Stimulated activated CD8-positive, alpha-beta memory T cell treated with anti-CD3 and anti-CD28 coated beads, Interleukin-15, amount 100 ng/mL, for 48 hours (primary cell): ENCODE measurements at places on chromosomes 2 and 18.

- DNase-seq, result no peak
These were observed 160.5 kb downstream of the GALNT13 start for GRCh38 chr2:154032220-154032619.

DNA sequence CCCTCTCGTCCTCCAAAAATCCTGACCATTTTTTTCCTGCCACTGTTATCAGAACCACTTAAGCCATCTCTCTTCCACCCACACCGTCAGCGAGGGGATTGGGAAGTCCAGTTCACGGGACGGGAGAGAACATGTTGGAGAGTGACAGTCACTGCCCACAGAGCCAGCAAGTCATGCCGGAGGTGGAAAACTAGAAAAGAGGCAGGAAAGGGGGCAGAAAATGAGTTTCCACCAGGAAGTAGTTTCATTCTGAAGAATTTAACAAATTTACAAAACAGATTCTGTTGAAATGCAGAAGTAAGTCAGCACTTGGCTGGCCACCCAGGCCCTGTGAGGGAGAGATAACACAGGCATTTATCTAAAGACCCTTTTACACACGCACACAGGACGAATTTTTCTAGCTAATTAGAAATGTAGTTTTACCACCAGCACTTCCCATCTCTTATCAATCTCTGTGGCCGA, 431.3 kb downstream of the TSN start:
- no peak for DNase-seq

- DNase-seq, result no peak
These were observed 23.9 kb downstream of the RBMS1 start for GRCh38 chr2:160469621-160470204.

DNA sequence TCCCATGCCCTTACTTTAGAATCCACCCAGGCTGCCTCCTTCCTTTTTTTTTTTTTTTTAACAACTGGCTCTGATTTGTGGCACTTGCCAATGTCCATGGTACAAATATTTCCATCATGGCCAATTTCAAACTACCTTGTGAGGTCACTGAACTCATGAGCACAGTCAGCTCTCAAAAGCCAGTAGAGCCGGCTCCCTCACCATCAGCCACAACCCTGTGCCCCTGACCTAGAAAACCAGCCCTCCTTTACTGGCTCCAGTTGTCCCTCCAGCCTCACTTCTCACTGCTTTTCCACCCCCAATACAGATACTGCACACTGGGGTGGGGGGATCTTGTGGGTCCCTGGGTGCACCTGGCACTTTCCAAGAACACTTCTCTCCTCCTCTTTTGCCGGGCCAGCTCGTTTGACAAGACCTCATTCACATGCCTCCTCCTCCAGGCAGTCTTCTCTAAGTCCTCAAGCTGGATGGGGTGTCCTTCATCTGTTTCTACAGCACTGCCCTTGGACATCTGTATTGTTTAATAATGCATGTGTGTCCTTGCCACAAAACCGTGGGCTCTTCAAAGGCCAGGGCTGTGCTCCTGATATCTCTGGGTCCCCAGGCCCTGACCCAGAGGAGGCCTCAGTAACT, 35.5 kb downstream of the SDC1 start:
- no peak for DNase-seq

DNA sequence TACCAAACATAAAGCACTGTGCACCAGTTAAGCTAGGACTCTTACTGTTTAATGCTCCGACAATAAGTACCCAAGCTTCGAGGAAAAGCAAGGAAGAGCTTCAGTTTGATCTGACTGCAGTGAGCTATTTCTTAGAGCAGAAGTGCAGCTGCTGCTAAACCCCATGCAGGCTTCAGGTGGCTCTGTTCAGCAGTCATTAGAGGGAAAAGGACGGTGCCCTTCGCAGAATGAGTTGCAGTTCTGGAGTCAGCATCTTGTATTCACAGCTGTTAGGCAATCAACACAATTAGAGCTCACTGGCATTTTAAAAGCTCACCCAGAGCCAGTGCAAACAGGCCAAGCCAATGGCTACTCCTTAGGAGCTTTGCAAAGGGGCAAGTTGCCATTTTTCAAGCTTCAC, 1.5 kb upstream of the CERKL start:
- DNase-seq, result no peak
